ENCODE measurements at places on chromosomes 3 and 15.

DNA sequence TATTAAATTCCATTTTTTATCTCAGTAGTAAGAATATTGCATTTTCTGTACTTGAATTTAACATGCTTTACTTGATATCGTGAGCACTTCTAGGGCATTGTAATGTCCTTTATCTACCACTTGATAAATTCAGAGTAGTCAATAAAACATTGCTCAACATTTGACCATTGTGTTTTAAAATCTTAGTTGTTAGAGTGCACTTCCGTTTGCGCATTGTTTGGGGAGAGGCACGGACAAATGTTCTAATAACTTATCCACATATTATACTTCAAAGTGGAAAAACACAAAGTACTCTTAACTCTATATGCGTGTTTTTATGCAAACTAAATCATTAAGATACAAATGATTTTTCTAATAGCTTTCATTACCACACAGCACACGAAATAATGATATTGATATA, 419 bp downstream of the FAM227B start:
- DNase-seq = no peak

DNA sequence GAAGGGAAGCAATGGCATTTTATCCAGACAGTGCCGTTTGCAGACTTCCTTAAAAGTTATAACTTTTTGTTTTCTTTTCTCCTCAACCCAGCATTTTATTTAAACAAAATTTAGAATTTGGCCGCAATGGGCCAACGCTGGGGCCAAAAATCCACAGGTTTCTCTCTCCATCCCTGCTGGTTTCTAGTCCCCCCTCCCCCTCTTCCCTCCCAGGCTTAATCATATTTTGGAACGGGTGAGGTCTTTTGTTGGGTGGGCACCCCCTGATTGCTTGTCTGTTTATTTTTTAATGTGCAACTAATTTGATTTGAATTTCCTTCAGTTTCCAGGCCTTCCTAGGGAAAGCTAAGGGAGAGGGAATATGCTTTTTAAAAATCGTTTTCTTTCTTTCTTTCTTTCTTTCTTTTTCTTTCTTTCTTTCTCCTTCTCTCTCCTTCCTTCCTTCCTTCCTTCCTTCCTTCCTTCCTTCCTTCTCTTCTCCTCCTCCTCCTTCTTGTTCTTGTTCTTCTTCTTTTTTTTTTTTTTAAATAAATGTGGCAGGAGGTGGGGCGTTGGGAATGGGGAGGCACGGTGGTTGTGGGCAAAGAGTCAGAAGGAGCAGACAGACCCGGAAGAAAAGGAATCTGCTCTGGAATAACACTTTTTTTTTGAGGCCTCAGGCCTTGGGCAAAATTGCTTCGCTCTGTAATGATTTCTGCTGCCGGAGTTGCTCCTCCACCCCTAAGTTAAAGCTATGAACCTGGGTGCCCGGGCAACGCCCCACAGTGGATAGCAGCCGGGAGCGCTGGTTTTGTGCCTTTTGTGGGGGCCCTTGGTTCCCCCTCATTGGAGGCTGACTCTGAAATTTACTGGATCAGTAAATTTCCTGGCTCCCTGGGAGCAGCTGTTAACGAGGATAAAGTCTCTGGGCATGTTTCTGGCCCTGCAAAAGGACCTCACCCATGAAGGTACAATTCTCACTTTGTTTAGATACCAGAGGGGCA, 1.9 kb downstream of the FNDC3B start:
- DNase-seq = no peak

GRCh38 chr15:56798639-56799038, 65.3 kb upstream of the ZNF280D start:
- no peak for DNase-seq

GRCh38 chr3:152964911-152965609, 130.1 kb downstream of the P2RY1 start:
- no peak for DNase-seq

DNA sequence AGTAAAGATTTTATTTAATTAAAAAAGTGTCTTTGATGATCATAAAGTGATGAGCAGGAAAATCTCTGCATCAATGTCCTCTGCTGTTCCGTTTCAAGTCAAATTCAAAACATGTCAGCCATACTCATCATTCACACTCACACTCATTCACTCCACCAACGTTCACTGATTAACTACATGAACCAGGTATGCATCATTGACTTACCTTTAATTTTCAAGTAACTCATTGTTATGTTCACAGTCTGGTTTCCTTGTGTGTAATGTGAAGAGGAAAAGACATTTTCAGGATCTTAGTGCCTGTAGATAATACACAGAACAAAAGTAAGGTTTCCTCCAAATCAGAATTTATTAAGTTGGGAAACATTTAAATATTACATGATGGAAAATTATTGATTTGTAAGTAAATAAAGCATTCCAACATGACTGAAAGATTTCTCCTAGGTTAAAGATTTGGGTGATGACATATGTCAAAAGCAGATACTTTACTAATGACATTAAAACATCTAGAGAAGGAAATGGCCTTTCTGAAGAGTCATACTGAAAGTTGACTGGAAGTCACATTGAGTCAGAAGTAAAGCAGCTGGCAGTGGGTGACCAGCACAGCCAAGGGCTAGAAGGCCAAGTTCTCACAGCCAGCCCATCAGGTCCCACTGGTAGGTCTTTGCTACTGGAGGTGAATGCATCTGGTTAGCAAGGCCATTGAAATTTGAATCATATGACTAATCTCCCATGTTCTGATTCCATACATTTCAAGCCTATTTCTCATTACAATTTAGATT, 251.9 kb downstream of the CDIN1 start:
- no peak for DNase-seq

- no peak for DNase-seq
These were observed 5.7 kb downstream of the MORF4L1 start for GRCh38 chr15:78878356-78878755.

DNA sequence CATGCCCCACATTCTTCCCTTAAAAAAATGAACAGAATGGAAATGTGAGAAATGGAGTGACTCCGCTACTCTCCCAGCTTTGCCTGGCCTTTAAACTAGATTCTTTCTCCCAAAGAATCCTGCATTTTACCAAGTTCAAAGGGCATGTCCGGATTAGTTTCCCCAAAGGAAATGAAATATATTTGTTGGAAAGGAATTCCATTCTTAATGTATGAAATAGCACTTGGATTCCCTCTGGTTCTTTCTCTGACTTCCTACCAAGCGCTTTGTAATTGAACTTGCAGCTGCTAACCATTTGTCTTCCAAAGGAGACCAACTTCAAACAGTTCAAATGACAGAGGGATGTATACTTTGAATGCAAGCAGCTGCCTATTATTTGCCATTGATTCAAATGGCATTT, 18.9 kb downstream of the MAP2K1 start:
- no peak for DNase-seq

GRCh38 chr3:113063126-113063894, 72.5 kb downstream of the GTPBP8 start:
- DNase-seq = no peak

DNA sequence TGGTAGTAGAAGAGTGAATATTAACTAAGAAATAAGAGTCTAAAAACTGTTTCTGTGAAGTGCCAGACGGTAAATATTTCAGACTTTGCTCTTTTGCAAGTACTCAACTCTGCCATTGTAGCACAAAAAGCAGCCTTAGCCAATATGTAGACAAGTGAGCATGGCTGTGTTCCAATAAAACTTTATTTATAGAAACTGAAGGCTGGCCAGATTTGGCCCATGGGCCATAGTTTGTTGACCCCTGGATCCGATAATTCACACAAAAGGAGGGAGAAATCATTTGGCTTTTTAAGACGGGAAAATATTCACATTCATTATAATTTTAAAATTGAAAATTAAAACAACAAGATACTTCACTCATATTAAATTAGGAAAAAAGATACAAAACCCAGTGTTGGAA, 15.4 kb downstream of the EID1 start:
- no peak for DNase-seq

- no peak for DNase-seq
These were observed 13.7 kb downstream of the PLEKHO2 start for GRCh38 chr15:64855205-64855975.

- peak; percentile 34 for DNase-seq
These were observed 139.8 kb downstream of the RAB11A start for GRCh38 chr15:66008940-66009562.

- no peak for DNase-seq
These were observed 4.7 kb upstream of the DNASE1L3 start for GRCh38 chr3:58215317-58216025.

- DNase-seq = no peak
These were observed 3.4 kb downstream of the ANKRD28 start for GRCh38 chr3:15794303-15794771.

Data from HCT116 (cell line).